Activated CD8-positive, alpha-beta memory T cell treated with anti-CD3 and anti-CD28 coated beads for 1 hour (primary cell): ENCODE measurements at places on chromosomes 4 and X.

- no peak for DNase-seq
Measured at GRCh38 chrX:68694435-68695205, 47.2 kb downstream of the STARD8 start.

- DNase-seq: no peak
Measured at GRCh38 chr4:185227131-185227551, 17.7 kb downstream of the SNX25 start.

DNA sequence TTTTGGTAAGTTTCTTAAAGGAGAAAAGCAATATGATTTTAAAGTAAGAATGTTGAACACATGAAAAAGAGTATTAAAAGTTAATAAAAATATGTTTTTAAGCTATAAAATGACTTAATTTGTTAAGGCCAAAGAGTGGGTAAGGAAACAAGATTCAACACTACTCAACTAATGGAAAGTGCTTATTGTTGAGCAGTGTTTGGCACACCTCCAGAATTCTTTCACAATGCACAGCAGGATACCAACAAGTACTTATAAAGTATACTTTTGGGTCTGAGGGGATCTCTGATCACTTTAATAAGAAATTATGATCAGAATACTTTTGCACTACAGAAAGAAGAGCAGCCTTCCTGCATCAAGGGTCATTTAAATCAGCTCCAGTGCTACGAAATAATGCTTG is 5.9 kb downstream of the LAMP2 start:
- no peak for DNase-seq

GRCh38 chr4:152996111-152996571 is 60.0 kb downstream of the FHDC1 start:
- DNase-seq: no peak

DNA sequence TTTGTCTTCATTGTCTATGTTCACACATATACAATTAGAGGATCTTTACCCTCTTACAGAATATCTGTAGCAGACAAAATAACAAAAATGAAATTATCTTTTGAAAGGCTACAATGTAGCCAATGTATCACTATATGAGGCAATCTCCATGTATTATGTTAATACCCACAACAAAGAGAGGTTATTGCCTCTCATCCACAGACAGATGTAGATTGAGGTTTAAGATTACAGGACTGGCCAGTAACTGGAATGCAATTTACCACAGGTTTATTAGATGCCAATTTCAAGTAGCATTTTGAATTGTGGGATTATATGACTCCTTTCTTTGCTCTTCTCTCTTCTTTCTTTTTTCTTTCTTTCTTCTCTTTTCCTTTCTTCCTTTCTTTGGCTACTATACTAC is 242.6 kb downstream of the ANKRD50 start:
- DNase-seq: no peak

- no peak for DNase-seq
Measured at GRCh38 chr4:184636897-184637296, 12.3 kb downstream of the CASP3 start.

- DNase-seq: no peak
Measured at GRCh38 chrX:109312757-109313156, 169.1 kb downstream of the GUCY2F start.

GRCh38 chr4:111573386-111573785 is 571.9 kb upstream of the FAM241A start:
- no peak for DNase-seq

GRCh38 chr4:127012549-127012948 is 620.2 kb upstream of the INTU start:
- no peak for DNase-seq

- DNase-seq: no peak
Measured at GRCh38 chr4:89334311-89334710, 26.7 kb upstream of the GPRIN3 start.

GRCh38 chrX:50648156-50648555 is 165.8 kb downstream of the SHROOM4 start:
- no peak for DNase-seq

- DNase-seq: no peak
Measured at GRCh38 chrX:114635986-114636385, 52.1 kb downstream of the HTR2C start.

DNA sequence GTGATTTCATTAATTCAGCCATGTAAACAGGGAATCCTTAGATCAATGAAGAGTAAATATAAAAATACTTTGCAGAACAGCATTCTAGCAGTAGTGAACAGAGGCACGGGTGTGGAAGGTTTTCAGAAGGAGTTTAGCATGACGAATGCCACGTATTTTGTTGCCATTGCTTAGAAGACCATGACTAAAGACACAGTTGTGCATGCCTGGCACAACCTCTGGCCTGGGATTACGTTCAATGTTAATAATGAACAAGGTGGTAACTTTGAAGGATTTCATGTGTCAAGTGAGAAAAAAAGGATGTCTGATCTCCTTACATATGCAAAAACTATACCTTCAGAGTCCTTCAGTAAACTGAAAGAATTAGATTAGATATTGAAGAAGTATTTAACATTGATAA is 171.9 kb downstream of the MAGEB5 start:
- DNase-seq: no peak

GRCh38 chrX:130393451-130394074 is 8.1 kb upstream of the GPR119 start:
- no peak for DNase-seq

GRCh38 chr4:5710961-5711478 is at the start of gene EVC:
Gene EVC (plus strand): TSS chr4:5711201. CDS start chr4:5711381, 180 bp downstream.
- DNase-seq: no peak

DNA sequence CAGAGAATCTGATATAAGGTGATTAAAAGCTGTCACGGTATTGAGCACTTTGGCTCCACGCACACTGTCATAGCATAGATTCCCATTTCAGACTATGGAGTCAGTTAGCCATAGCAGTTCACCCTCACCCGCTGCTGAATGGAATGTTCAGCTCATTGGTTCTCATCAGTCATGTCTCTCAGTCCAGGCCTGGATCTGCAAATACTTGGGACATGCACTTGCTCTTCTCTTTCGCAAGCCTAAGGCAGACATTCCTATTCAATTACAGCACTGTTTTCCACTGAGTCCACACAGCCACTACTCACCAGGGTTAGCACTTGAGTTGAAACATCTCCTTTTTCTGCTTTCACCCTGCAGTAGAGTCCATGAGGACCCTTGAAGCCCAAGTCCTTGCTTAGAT is 30.6 kb upstream of the SCML1 start:
- no peak for DNase-seq

- DNase-seq: no peak
Measured at GRCh38 chr4:180449395-180449956, 1793.7 kb upstream of the TENM3 start.

- DNase-seq: no peak
Measured at GRCh38 chrX:30533835-30534234, 43.7 kb downstream of the TASL start.

DNA sequence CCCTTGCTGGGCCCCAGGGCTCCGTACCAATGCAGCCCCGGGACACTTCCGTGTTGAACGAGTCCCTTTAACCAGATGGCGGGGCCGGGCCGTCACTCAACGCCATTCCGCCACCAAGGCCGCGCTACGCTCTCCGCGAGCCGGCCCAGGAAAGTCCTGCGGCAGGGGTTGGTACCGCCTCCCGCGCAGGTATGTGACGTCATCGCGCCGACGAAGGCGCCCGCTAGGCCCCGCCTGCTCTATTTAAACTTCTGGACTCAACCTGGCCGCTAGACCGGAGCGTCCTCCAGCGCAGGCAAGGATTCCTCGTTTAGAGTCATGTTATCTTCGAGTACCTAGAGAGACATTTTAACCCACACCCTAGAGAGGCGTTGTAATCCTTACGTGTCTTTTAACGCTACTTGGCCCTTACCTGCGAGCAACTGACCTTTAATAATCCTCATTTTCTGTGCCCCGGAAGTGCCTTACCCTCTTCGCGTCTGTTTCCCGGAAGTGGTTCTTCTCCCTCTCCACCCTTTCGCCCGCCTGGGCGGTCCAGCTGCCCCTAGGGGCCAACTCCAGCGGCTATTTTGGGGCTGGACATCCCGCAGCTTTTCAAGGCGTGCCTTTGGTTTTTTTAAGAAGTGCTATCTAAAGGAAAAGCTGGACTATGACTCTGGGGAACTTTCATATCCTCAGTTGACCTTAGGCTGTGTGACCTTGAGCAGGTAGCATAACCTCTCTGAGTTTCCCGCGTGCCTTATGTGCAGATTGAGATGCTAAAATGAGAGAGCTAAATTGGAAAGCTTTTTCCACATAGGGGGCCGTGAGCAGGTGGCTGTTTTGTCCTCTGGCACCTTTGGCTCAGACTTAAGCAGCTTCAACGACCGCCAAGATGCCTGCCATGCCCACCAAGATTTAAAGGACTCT is at the start of gene PNPLA4:
Gene PNPLA4, minus strand, starts transcription at position 155 of the 909 bp plus-strand sequence. CDS start 1,294 bp downstream, outside the sequence.
- DNase-seq: peak; percentile 58

- no peak for DNase-seq
Measured at GRCh38 chrX:40314070-40314469, 216.3 kb upstream of the BCOR start.

- no peak for DNase-seq
Measured at GRCh38 chr4:48854982-48855381, 24.1 kb downstream of the OCIAD1 start.

DNA sequence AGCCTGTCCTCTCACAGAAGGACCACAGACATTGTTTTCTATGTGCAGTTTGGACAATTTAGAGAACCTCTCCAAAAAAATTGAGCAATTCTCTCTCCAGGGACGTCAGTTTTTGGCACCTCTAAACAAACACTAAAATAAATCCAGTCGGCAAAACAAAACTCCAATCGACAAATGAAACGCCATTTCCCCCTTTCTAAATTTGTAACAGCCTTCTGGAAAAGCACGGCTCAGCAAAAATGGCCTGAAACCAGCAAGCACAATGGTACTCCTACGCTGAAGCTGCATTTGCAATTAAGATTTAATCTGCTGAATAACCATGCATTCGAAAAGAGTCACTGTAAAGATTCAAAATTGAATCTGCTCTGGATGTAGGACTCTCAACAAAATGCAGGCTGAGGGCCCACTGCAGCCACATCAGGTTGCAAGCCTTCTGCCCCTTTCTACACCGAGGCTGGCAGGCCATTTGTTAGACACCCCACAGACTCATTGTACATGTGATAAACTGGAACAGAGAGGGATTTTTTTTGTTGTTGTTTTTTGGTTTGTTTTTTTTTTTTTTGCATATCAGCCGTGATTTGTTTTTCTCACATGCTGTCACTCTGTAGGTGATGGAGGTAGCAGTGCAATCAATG is 79.9 kb upstream of the MAP3K15 start:
- DNase-seq: no peak

- no peak for DNase-seq
Measured at GRCh38 chr4:39502019-39502663, 25.1 kb downstream of the UGDH start.
